ENCODE measurements at places on chromosomes 3 and 15.
A peak's percentile ranks its signal among the peaks of the same experiment; 100 is the strongest.

- peak; percentile 92 for DNase-seq
Observed at GRCh38 chr15:39362821-39363561, 217.9 kb upstream of the THBS1 start.

- no peak for DNase-seq
Observed at GRCh38 chr3:38616658-38617057, 32.8 kb downstream of the SCN5A start.

GRCh38 chr15:74383286-74383685 lies 15.8 kb upstream of the CYP11A1 start:
- no peak for DNase-seq

- no peak for DNase-seq
Observed at GRCh38 chr15:57893040-57893439, 172.5 kb downstream of the ALDH1A2 start.

DNA sequence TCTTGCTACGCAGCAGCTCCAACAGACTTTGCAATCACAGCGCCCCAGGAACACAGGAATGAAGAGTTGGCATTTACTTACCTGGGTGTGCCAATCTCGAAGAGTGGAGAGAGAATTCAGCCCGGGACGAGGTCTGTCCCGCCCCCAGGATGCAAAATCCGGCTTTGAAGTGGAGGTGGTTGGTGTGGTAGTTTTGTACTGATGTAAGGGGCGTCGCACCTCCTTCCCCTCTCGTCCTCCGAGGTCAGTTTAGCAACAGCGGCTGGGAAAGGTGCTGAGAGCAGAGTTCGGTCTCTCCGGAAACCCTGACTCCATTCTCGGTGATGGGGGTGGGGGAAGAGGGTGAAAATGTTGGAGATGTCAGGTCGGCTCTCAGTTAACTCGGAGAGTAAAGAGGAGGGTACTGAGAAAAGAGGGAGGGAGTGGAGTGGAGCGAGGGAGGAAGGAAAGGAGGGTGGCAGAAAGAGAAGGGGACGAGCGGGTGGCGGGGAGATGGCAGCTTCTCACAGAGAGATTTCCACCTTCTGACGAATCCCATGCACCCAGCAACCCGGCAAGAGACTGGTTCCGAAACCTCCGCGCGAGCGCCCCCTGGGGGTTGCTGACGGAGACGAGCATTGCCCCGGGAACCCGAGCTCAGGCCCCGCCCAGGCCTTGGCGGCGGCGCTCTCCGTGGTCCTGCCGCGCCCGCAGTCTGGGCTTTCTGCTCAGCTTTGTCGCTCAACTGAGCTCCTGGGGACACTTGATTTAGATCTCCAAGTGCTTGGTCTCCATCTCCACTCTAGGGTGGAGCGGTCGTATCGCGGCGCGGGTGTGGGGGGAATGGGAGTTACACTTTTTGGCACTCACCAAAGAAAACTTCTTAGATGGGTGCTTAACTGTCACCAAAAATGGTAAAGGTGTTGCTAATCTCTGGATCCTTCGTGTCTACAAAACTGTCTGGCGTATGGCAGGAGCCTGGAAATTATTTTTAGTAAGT lies at the start of gene CPNE4:
CPNE4 (minus strand) TSS at position 529 of the 979 bp plus-strand sequence.
- DNase-seq, result peak; percentile 21

DNA sequence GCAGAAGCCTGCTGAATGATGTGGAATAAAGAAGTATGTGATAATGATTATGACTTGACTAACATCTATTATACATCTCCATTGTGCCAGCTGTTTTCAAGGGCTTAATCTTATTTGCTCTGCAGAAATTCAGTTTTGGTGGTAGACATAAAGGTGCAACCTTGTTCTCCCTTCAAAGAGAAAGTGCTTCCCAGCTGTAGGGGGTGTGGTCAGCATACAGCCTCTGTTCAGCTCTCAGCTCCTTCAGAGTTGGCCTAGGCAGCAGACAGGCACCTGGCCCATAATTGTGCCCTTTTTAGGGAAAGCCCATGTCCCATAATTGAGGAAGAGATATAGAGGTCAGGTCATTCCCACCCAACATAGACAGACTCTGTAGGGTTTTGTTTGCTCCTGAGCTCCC lies 104.3 kb upstream of the EOMES start:
- DNase-seq, result no peak

- no peak for DNase-seq
Observed at GRCh38 chr3:49238274-49239127, 38.5 kb downstream of the C3orf62 start.

DNA sequence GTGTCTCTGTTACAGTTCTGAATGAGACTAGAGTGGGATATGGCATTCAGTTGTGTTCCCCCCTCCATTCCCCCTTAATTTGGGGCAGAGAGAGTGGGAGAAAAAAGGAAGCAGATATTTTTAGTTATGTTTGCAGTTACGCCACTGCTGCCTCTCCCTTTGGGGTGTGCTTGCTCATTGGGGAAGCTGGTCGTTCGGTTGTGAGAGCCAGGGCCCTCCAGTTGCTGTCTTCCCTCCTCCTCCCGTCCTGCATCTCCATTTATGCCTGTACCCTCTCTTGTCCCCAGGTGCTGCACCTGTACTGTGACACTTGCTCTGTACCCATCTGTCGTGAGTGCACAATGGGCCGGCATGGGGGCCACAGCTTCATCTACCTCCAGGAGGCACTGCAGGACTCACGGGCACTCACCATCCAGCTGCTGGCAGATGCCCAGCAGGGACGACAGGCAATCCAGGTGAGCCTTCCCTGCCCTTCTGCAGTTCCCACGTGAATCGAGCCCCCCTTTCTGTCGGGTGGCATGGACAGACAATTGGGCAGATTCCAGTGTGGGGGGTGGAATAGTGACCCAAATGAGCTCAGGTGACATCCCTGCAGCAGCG lies 55.8 kb downstream of the TRIM71 start:
- DNase-seq, result no peak

DNA sequence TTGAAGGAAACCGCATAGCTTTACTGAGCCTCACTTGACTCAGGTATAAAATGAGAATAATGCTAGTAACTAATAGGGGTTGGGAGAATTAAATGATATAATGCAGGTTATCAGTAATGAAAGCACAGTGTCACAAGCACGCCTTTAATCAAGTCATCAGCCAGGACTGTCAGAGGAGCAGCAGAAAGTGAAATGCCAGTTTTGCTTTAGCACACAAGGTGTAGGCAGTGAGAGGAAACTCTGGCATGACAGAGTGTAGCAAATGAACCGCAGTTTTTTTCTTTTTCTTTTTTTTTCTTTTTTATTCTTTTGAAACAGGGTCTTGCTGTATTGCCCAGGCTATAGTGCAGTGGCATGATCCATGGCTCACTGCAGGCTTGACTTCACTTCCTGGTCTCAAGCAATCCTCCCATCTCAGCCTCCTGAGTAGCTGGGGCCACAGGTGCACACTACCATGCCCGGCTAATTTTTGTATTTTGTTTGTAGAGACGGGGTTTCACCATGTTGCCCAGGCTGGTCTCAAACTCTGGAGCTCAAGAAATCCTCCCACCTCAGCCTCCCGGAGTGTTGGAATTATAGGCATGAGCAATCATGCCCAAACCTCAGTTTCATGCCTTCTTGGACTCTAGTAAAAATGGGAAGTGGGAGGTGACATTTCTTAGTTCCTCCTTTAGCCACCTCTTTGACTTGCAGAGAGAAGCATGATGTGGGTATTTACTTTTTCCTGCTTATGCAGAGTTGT lies 9.7 kb upstream of the SCAANT1 start:
- no peak for DNase-seq

DNA sequence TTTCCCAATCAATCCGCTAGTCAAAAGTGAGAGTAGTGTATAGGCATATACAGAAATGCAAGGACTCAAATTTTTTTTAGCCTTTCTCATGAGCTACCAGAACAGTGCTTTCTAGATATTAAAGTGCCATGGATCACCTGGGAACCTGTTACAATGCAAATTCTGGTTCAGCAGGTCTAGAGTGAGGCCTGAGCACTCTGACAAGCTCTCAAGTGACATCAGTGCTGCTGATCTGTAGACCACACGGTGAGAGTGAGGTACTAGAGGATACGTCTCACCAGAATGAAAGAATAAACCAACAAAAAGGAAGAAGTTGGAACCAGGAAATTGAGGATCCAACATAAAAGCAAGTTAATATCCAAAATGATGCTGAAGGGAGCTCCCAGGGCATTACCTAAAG lies 16.0 kb upstream of the PLA2G4D start:
- no peak for DNase-seq

DNA sequence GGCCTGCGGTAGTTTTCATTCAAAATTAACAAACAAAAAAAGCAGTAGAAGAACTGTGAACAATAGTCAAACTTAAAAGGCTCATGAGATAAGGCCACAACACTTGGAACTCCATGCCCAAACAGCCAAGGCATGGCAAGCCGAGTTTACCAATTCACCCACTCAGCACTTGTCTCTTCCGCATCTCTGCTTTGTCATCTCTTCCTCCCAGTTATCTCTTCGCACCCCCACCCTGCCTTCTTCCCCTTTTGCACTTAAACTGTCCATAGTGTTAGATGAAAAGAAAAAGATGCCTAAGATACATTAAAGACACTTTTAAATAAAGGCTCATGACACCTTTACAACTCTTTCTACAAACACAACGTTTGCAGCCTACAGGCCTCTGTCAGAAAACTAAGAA lies 11.1 kb downstream of the TLE3 start:
- no peak for DNase-seq

DNA sequence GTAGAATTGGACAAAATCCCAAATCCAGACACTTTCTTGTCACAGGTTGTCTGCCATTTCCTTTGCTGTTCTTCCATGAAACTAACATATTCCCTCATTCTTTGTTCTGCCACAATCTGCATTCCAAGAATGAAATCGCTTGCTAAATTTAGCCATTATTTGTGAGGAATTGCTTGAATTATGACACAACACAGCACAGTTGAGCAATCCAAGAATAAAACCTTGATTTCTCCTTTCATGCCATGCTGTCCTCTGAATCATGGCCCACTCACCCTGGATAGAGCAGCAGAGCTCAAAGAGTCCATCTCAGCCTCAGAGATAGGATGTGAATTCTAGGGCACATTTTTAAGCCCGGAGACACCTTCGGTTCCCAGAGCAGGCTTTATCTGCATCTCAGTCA lies 35.2 kb upstream of the GREM1 start:
- DNase-seq, result peak; percentile 82

GRCh38 chr15:38612159-38612863 lies 47.7 kb upstream of the RASGRP1 start:
- no peak for DNase-seq

DNA sequence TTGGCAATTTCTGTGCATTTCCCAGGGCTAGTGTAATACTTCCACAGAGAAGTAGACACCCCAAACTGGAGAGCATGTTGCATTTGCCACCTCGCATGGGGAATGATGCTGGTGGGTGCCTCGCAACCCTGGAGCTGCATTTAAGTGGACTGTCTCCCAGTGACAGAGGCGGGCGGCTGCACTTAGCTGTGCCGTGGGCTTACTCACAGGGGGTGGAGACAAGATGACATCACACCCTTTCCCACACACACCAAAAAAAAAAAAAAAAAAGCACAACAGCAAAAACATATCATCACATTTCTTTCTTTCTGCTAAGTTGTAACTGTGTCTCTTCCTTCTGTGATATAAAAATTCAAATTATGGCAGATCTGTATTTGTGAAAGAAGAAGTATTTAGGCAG lies at the start of gene ABI3BP:
ABI3BP (minus strand) TSS at position 113 of the 400 bp plus-strand sequence; CDS start at position 76, 37 bp downstream.
- peak; percentile 42 for DNase-seq

GRCh38 chr3:195201295-195201694 lies 69.7 kb downstream of the XXYLT1 start:
- DNase-seq, result no peak

- DNase-seq, result no peak
Observed at GRCh38 chr3:154135511-154136173, 14.5 kb downstream of the ARHGEF26 start.

DNA sequence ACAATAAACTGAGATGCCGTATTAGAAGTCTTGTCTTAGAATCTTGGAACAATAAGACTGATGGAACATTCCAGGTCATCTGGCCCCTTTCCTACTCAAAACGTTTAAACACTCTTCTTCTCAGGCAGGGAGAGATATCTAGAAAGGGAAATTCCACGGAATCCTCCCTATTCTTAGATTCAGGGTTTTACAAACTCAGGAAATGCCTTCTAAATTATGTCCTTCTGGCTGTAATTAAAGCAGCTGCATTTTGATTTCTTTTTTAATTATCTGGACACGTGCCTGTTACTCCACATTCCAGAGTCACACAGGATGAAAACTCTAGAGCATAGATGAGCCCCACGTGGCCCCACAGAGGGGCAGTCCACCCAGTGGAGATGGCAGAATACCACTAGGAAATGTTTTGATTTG lies 41.5 kb upstream of the MTMR10 start:
- peak; percentile 21 for DNase-seq

DNA sequence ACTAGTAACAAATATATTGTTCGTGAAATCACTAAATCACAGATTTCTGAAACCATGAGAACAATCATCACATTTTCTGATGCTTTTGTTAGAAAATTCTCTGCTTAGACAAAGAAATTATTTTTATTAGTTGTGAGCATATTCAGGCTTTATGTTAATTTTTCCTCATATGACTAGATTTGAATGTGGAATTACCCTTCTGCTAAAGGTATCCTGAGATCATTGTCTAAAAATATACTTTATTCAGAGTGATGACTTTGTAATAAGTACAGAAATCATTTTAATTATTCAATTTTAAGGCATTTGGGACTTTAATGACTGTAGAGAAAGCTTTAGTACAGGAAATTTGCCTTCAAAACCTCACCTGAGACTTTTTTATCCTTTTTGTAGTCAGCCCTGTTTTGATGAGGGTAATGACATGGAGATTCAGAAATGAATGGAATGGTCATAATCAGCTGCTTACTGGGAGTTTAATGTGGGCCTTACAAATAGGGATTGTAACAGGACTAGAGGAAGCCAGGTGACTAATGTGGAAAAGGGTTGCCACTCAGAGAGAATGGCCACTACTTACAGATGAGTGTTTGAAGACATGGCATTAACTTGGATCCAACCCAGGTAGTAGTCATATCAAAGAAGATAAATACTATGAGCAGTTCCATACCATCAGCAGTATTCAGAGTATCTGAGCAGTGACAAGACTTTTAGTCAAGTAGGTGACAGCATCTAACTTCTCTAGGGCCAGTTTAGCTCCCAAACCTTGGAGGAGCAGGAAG lies 148.3 kb downstream of the MBNL1 start:
- no peak for DNase-seq

DNA sequence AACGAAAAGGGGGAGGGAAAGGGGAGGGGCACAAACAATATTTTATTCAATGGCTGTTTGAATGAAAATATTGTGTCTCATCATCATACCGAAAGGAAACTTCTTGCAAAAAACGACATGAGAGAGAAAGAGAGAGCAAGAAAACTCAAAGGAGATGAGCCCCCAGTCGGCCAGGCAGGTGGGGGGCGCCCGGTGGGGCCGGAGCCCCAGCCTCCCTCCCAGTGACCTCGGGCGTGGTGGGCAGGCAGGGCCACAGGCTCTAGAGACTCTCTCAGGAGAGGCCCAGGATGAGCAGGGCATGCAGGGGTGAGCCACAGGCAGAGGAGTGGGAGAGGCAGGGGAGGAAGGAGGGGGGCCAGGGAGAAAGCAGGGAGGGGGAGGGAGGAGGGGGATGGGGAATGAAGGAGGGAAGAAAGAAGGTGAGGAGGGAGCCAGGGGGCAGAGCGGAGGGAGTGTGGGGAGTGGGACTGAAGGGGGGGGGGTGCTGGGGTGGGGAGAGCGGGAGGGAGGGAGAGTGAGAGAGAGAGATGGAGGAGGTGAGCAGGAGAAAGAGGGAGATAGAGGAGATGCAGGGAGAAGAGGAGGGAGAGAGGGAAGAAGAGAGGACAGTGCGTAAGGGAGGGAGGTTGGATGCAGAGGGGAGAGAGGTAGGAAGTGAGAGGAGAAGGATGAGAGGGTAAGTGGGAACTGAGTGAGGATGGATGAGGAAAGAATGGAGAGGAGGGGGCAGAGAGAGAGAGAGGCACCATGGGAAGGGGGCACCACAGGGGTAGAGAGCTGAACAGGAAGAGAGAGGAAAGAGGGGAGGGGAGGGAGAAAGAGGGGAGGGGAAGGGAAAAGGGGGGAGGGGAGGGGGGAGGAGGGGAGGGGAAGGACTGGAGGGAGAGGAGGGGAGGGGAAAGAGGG lies 14.1 kb upstream of the TMEM115 start:
- DNase-seq, result no peak
